ENCODE measurements at places on chromosomes 7 and 10. TPM values are rescaled to one million over a fixed set of nuclear protein-coding genes. Genes with fewer than 3 reads are reported as not detected.

CUTC gene
- 20.2 TPM for total RNA-seq

CNPY1 gene
- total RNA-seq = not detected

GRCh38 chr10:28284126-28284525 lies 18.7 kb downstream of the MPP7 start:
- no peaks in the 10 kb centered on the region for H3K27me3 ChIP-seq
- H3K4me1 ChIP-seq = no peaks in the 10 kb centered on the region
- H3K27ac ChIP-seq = no peak overlapping the region
- no peaks in the 10 kb centered on the region for H3K36me3 ChIP-seq
- DNase-seq = peak; percentile 20

DNA sequence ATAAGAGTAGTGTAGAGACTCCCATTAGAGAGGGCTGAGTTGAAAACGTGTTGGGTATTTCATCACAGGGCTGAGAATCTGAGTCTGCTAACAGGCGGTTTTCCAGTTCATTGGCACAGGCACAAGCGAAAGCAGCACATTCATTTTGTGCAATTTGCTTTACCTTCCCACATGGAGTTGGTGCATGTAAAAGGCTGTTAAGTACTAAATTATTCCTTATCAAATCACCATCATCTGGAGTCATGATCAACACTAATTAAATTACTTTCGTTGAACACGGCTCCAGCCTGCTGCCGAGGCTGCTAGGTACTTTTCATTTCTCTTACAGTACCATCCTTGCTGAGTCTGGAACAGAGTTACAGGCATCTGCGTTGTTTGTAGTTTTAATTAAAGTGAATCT lies 43.8 kb downstream of the ETV1 start:
- H3K4me3 ChIP-seq = no peak overlapping the region
- no peaks in the 10 kb centered on the region for H3K27me3 ChIP-seq
- no peak overlapping the region for H3K27ac ChIP-seq
- H3K4me1 ChIP-seq = peaks cover 3% of the 10 kb centered on the region
- H3K36me3 ChIP-seq = no peaks in the 10 kb centered on the region

DNA sequence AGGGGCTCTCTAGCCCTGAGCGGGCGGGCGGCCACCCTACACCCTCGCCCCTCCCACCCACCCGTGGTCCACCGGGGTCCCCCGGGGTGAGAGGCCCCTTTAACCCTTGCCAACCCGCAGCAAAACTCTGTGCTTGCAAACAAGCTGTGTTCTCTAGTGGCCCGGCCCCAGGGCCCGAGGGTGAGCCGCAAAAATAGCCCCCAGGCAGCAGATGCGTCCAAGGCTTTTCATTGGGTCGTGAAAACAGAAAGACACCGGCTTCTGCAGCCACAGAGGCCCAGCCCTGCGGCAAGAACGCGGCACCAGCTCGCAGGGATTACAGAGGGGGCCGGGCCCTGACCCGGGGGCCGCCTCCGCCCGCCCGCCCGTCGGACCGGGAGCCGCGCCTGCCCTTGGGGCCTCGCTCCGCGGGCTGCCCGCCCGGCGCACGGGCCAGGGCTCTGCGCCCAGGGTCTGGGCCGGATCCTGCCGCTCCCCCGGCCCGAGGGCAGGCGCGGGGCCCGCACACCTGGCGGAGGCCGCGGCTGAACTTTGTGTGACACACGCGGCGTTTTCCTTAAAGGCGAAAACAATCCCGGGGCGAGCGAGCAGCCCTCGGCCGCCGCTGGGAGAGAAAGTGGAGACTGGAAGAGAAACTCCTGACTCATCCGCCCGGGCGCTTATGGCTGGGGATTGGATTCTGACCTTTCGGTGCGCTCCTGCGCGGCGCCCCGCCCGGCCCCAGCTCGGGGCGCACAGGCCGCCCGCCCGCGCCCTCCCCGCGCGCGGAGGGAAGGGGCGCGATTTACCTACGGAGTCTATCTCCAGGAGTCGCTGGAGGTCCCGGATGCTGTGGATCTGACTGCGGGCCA lies 2.8 kb downstream of the PDGFA start:
- H3K27me3 ChIP-seq = peaks cover 14% of the 10 kb centered on the region
- H3K27ac ChIP-seq = peak overlapping the region; percentile 60
- peaks cover 10% of the 10 kb centered on the region for H3K4me1 ChIP-seq
- peak overlapping the region; percentile 77 for H3K4me3 ChIP-seq

DNA sequence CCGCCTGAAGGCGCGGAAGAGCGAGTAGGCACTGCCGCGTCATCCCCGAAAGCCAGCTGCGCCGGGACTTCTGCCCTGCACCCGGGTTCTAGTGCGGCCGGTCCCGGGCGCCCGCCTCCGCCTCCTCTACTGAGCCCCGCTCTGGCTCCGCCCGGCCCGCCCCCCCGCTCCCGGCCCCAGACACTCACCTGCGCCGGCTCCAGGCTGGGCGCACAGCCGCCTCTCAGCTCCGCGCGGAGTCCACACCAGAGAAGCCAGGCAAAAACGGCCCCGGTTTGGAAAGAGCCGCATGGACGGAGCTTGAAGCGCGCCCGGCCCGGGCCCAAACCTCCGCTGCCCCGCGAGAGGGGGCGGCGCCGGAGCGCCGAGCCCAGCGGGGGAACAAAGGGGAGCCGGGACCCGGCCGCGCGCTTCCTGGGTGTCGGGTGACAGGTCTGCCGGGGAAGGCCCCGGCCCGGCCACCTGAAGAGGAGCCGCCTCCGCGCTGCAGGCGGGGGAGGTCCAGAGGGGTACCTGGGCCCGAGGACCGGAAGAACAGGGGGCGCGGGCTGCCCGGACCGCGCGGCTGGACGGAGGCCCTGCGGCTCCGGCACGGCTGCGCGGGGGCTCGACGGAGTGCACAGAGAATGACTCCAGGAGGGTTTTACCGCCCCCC lies 168.2 kb downstream of the NRF1 start:
- peaks cover 10% of the 10 kb centered on the region for H3K4me1 ChIP-seq
- peak overlapping the region; percentile 31 for H3K4me3 ChIP-seq
- peaks cover 5% of the 10 kb centered on the region for H3K27me3 ChIP-seq
- peak; percentile 56 for DNase-seq
- H3K27ac ChIP-seq = no peak overlapping the region

GRCh38 chr10:24790599-24790998 lies 66.9 kb upstream of the ARHGAP21 start:
- no peak overlapping the region for H3K4me3 ChIP-seq
- no peaks in the 10 kb centered on the region for H3K36me3 ChIP-seq
- H3K27me3 ChIP-seq = no peaks in the 10 kb centered on the region
- H3K27ac ChIP-seq = no peak overlapping the region
- no peak for DNase-seq
